ENCODE measurements at places on chromosomes 4 and X. TPM values are rescaled to one million over a fixed set of nuclear protein-coding genes. Genes with fewer than 3 reads are reported as not detected.

Gene TEX28
- total RNA-seq: not detected

Gene CABS1
- not detected for total RNA-seq

Gene CLGN
- total RNA-seq: 11.8 TPM

Gene CDS1
- total RNA-seq: 0.26 TPM

Gene FABP2
- total RNA-seq: not detected

Gene ASB12
- total RNA-seq: not detected

Gene SORCS2
- total RNA-seq: 0.17 TPM
